ENCODE measurements at places on chromosomes 7 and 10.

- no peak for DNase-seq
These were observed 49.1 kb downstream of the ASB4 start for GRCh38 chr7:95534796-95535195.

GRCh38 chr7:55457801-55458200, 92.7 kb downstream of the LANCL2 start:
- no peak for DNase-seq

DNA sequence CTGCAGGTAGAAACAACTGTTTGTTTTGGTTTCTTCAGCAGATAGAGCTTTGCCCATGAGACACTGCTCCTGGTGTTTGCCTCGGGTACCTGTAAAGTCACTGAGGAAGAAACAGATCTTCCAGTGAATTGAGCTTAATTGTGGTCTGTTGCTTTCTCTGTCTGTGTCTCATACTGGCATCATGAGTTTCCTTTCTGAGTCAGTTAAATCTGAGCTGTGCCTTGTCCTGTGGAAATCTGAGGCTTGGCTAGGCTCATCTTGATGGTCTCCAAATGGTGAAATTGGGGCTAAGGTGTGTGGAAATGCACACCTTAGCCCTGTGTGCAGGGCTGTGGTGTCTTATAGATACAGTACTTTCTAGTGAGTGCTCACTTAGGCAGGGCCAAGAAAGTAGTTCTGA, 67.4 kb downstream of the GBF1 start:
- no peak for DNase-seq

DNA sequence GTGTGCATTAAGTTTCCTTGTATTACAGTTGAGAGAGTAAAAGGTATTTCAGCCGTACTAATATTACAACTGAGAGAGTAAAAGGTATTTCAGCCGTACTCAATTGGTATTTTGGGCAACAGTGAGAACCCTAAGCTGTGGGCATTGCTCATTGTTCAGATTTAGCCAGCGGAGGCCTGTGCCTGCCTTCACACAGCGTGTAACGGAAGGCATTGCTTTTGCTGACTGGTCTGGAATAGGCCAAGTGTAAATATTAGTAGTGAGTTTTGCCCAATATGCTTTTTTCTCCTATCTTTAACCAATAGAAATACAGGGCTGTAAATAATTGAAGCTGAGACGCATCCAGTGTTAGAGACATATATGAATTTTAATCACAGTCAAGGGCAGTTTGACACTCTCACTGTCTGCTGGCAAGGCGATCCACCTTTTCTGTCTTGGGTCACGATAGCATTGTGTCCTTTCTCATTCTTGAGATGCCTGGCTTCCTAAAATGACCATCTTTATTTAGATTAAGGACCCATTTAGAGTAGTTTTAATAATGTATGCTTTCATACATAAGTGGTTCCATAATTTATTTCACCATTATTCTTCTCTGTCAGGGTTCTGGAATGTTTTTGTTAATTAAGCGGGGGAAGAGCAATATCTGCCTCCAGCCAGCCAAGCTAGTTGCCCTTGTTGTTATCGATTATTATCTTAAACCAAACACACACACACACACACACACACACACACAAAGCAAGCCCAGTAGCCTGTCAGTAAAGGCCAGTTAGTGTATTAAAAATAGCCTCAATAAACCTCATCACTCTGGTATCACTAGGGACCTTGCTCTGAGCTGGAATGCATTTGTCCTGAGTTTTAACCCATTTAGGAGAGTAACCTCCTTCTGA, 130.7 kb downstream of the CELF2 start:
- DNase-seq = no peak

DNA sequence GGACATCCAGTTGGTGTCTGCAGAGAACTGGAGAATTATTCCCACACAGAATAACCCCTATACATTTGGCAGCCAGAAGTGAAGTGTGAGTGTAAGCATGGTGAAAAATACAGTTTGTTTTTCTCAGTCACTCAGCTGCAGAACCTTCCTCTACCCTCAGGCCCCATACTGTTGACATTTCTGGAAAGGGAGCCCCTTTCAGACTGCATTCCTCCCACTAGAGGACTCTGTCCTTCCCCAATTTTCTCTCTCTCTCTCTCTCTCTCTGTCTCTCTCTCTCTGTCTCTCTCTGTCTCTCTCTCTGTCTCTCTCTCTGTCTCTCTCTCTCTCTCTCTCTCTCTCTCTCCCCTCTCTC, 86.8 kb upstream of the STEAP1B start:
- no peak for DNase-seq
